ENCODE measurements at places on chromosomes 6 and 20. TPM values are rescaled to one million over a fixed set of nuclear protein-coding genes. Genes with fewer than 3 reads are reported as not detected.

- DNase-seq = no peak
These were observed 61.5 kb downstream of the JPH2 start for GRCh38 chr20:44125332-44126127.

DNA sequence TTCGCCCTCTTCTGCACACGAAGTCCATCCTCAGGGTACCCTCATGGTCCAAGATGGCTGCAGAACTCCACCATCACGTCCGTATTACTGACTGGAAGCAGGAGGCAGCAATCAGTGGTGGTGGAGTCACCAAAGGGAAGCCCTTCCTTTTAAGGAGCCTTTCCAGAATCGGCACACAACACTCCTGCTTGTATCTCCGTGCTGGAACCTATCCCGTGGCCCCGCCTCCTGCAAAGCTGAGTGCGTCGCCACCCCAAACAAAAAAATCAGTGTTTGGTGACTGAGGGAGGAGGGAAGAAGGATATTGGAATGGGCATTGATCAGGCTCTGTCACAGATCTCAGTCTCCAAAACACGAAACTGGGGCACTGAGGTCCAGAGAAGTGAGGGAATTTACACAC is 5.8 kb upstream of the CCN5 start:
- no peak for DNase-seq

DNA sequence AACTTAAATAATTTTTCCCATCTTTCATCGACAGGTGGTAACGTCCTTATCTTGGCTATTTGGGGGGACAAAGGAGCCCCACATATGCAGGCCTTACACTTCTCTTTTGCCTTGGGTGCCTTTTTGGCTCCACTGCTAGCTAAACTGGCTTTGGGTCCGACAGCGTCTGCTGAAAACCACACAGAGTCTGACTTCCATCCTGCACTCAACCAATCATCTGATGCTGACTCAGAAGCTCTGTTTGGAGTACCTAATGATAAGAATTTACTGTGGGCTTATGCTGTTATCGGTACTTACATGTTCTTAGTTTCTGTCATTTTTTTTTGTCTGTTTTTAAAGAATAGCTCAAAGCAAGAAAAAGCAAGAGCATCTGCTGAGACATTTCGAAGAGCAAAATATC is 178.5 kb downstream of the SLC16A10 start:
- no peak for DNase-seq

Gene GRM1
- total RNA-seq = not detected

Measured in activated CD4-positive, alpha-beta memory T cell treated with anti-CD3 and anti-CD28 coated beads for 36 hours (primary cell).